ENCODE measurements at places on chromosomes 2 and 18.

- DNase-seq, result peak; percentile 64
These were observed 98.4 kb downstream of the CDK15 start for GRCh38 chr2:201904538-201905420.

DNA sequence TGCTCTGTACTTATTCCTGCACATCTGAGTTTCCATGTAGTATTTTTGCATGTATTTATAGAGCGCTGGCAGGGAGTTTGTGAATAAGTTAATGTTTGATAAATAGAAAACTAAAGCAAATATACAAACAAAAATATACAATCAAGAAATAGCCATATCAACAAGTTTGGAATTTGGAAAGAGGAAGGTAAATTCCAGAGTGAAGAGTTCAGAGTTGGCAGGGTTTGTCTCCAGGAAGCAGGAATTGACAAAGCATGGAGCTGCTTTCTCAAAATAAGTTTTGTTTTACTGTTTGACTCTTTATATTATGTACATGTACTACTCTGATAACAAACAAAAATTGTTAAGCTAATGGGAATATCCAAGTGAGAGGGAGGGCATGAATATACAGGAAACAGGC, 80.3 kb downstream of the SPOPL start:
- DNase-seq, result no peak

DNA sequence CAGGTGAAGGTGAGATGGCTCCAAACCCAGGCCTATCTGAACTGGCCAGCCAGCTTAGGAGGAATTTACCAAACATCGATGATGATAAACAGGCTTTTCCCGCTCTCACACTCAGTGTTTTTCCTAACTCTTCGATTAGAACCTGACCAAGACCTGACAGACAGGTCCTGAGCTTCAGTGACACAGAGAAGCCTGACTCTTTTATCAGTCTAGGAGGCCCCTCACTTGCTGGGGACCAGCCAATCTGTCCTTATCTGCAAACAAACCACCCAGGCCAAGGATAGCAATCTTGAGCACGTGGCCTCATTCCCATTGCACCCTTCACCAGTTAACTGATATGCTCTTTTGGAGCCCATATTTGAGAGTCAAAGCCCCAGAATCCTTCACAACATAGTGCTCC, 1.9 kb upstream of the ITSN2 start:
- DNase-seq, result no peak

- no peak for DNase-seq
These were observed 29.4 kb downstream of the FAM210A start for GRCh38 chr18:13696961-13697360.

- peak; percentile 76 for DNase-seq
These were observed 65.4 kb upstream of the DNAJC10 start for GRCh38 chr2:182650704-182651103.

DNA sequence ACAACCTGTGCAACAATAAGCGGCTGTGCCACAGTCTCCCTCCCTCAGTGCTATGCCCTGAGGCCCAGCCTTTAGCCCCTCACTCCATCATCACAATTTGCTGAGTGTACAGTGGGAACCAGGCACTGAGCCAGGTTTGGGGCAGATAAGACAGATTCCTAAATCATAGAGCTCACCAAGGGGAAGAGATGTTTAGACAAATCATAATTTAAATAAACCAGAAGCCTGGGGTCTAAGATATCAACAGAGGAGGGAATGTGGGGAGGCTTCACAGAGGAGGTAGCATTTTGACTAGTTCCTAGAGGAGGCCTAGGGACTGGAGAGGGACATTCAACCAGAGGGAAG, 139.3 kb upstream of the EPAS1 start:
- no peak for DNase-seq

DNA sequence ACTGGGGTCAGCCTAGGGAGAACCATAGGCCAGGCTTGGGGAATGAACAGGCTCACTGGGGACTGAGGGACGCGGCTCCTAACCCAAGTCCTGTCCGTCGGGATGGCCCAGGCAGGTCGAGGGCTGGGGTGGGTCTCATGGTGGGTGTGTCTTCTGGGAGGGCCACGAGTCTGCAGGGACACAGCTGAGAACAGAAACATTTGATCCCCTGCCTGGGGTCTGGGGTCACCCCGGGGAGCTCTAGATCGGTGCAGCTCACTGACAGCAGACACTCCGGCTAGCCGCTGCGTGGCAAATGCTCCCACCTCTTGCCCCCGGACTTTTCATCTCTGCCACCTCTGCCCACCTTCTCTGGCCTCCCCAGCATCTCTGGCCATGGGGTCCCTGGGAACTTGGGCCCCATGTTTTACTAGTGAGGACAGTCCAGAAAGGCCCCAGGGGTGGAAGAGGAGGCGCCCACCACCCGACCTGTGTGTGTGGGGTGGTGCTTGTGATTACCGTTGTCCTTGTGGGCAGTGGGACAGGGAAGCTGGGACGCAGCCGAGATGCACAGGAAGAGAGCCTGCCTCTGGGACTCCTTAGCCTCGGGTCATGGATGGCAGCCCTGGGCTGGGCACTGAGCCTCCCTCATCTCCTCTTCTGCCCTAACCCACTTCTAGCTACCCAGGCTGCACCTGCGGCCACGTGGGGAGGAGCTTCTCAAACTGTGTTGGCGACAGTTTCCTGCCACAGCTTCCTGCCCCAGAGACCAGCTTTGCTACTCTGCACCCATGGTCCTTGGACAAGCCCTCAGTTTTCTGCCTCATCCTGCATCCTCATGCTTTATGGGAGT, 4.9 kb downstream of the ZAP70 start:
- DNase-seq, result no peak

DNA sequence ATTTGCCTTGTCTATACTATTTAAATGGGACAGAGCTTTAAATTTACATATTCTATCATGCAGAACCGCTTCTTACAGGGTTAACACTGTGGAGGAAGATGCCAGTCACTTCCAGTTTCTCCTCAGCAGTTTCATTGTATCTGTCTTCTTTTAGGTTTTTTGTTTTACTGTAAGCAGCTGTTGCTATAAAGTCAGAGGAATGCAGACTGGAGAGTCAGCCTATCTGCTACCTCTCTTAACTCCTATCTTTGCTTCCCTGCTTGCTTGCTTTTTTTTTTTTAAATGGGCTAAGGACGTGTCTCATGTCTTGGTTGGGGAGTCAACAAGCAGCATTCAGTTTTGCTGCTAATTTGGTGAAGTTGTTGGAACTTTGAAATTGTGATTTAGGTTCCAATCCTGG, 8.9 kb downstream of the EPC2 start:
- no peak for DNase-seq

GRCh38 chr2:7752291-7752690, 835.1 kb downstream of the RNF144A start:
- DNase-seq, result no peak

DNA sequence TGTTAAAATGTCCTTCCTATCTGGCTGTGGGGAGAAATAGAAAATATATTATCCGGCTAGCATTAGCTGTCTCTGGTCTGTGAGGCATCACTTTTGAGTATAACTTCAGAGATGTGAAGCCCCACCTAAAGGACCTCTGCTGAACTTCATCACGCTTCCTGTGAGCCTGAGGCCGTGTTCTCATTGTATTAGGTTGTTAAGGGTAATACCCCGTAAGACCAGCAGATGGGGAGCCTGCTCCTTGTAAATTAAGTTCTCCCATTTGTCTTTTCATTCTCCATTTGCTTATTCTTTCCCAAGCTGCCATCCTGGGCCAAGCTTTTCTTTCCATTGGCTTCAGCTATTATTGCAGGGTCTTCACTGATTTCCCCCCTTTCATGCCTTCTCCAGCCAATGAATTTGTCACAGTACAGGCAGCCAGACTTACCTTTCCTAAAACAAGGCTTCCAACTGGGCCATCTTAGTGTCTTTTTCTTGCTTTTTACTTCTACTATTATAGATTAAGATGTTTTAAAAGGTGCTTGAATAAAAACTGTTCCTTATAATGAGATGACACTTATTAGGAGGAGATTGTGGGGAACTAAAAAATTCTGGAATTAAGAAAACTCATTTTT, 12.4 kb downstream of the NIF3L1 start:
- DNase-seq, result peak; percentile 97

DNA sequence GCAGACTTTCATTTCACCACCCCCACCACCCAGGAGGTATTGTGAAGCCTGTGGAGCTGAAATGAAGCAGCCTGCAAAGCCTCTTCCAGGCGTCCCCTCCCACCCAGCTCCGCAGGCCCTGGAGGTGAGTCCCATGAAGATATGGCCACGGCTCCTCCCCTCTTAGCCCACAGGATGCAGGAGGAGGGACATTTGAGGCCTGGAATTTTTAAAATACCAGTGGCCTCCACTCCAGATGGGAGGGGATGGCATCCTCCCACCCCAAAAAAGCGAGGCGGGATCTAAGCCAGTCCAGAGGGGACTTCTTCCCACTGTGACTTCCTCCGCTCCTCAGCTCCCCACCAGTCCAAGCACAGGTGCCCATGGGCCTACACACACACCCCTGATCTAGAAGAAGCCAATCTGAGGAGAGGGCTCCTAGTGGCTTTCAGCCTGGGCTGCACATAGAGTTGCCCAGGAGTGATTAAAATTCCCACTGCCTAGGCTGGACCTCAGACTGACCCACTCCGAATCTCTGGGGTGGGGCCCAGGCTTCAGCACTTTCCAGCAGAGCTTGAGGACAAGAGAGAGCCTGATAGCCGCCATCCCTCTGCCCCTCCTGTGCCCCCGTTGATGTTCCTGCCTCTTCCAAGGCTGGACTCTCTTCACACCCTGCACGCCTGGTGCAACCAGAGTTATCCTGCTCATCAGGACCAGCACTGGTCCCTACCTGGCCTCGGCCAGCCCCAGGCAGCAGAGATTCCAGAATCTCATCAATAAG, 206.9 kb downstream of the TNS1 start:
- no peak for DNase-seq

DNA sequence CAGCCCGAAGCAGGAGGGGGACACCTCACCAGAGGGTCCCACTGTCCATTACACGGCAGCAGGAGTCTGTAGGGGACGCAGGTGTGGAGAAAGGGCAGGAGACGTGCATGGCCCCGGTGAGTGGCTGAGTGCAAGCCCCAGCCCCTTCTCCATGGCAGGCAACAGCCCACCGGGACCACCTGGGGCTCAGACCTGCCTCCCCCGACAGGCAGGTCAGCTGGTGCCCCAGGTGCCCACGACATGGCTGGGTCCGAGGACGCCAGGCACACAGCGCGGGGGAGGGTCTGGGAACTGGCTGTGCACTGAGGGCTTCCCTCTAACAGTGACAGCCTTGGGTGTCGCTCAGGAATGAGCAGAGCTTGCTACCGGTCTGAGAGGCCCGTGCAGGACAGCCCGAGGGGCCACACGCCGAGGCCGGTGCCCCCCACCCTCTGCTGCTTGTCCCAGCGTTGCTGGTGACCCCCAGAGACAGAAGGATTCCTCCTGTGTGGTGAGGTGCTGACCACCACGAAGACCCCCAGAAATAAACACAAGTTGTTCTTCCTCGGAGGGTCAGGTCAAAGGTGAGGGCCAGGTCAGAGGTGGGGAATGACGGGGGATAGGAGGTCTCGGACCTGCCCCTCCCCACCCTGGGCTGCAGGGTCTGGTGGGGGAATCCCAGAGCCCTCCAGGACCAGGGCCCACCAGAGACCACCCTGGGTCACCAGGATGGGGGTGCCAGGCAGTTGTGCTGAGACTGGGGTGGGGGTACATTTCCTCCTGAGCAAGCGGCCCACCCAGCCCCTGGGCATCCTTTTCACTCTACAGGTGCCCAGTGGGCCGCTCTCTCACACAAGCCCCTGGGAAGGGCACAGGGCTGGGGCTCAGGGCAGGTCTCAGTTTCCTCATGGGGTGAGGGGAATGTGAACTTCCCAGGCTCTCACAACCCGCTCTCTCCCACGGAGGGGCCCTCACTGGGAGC, 50.6 kb downstream of the SLC66A2 start:
- no peak for DNase-seq

GRCh38 chr2:53275743-53276142, 491.9 kb upstream of the CHAC2 start:
- DNase-seq, result peak; percentile 14

DNA sequence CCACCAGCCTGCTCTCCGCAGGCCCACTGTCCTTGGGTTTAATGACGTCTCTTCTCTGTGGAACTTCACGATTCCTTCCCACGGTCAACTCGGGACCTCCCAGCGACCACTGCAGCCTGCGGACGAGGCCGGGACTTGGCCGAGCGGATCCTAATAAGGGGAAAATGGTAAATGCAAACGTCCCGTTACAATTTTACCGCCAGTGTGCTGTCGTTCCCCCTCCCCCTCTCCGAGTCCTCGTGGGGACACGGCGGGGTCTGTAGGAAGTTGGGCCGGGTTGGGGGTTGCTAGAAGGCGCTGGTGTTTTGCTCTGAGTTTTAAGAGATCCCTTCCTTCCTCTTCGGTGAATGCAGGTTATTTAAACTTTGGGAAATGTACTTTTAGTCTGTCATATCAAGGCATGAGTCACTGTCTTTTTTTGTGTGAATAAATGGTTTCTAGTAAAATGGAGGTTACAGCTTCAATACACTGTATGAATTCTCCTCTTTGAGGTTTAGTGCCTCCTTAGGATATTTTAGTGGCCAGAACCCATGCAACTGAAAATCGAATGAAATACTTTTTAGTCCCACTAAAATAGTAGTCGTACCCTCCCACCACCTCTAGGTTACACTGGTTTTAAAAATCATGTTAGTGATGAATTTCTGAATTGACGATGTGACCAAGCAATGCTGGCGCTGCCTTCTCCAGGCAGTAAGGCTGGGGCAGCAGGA, 2.3 kb downstream of the HOXD11 start:
- no peak for DNase-seq

All from ELR (cell line).